Suprapubic skin (tissue), 4 donors: ENCODE measurements at places on chromosomes 11 and 22. TPM values are rescaled to one million over a fixed set of nuclear protein-coding genes. Genes with fewer than 3 reads are reported as not detected.

- no peak for DNase-seq
- H3K27me3 ChIP-seq = no peaks in the 10 kb centered on the region
- H3K4me3 ChIP-seq = no peak overlapping the region
- no peak overlapping the region for H3K27ac ChIP-seq
- H3K36me3 ChIP-seq = no peaks in the 10 kb centered on the region
These were observed 10.1 kb upstream of the RAB3IL1 start for GRCh38 chr11:61927501-61927900.

DNA sequence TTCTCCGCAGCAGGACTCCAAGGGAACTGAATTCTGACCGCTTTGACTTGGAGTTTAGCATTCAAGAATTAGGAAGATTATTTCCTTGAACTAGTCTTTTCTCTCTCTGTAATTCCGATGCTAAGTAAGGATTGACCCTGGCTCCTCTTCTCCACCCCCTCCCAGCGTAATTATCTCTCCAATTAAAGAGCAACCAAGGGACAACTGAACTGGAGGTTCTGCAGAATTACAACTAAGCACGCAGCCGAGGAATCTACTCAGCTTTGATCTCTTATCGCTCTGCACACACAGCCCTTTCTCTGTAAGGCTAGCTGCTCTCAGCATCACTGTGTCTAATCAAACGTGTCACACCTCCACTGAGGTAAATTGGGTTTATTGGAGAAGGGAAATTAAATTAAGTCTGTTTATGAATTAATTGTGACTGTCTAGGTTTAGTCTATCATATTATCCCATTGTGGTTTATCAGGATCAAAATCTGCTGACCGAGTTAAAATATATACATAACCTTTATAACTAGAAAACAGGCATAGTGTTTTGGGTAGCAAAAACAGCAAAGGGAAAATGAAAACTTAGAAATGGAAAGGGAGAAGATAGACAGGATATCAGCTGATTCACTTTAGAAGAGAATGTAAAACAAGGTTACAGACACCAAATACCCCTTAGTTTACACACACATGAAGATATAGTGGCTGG, 241.3 kb upstream of the LARGE1 start:
- H3K4me3 ChIP-seq = no peak overlapping the region
- no peak for DNase-seq
- no peaks in the 10 kb centered on the region for H3K36me3 ChIP-seq
- no peak overlapping the region for H3K27ac ChIP-seq

GRCh38 chr11:58659910-58660570, 37.6 kb downstream of the CNTF start:
- no peak overlapping the region for H3K27ac ChIP-seq
- H3K27me3 ChIP-seq = peaks cover 5% of the 10 kb centered on the region
- no peaks in the 10 kb centered on the region for H3K4me1 ChIP-seq
- no peak overlapping the region for H3K4me3 ChIP-seq
- H3K36me3 ChIP-seq = no peaks in the 10 kb centered on the region

- peaks cover 4% of the 10 kb centered on the region for H3K36me3 ChIP-seq
- no peak for DNase-seq
- H3K4me3 ChIP-seq = no peak overlapping the region
- H3K27ac ChIP-seq = no peak overlapping the region
These were observed 49.8 kb downstream of the PACSIN2 start for GRCh38 chr22:42964994-42965699.

DNA sequence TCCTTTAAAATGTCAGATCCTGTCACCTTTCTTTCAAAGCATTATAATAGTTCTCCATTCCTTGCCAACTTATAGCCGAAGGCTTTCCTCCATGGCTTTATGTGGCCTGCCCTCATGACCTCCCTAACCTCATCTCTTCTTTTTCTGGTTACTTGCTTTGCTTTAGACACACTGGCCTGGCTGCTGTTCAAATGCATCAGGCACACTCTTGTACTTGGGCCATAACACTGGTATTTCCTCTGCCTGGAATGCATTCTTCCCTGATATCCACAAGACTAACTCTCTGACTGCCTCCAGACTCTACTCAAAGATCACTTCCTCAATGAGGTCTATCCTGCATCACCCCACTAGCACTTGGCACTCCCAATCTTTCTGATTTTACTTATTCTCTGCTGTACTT, 710.3 kb downstream of the KCNA4 start:
- no peaks in the 10 kb centered on the region for H3K4me1 ChIP-seq
- no peaks in the 10 kb centered on the region for H3K27me3 ChIP-seq
- no peak overlapping the region for H3K4me3 ChIP-seq
- H3K27ac ChIP-seq = no peak overlapping the region
- no peaks in the 10 kb centered on the region for H3K36me3 ChIP-seq

GRCh38 chr11:67303132-67303834, at the start of gene SSH3:
Gene SSH3 (plus strand): TSS chr11:67303530. CDS start chr11:67303626, 96 bp downstream.
- peaks cover 30% of the 10 kb centered on the region for H3K4me1 ChIP-seq
- DNase-seq = peak; percentile 79
- H3K27ac ChIP-seq = peak within 1 kb of the TSS; percentile 91
- peaks cover 45% of the 10 kb centered on the region for H3K36me3 ChIP-seq
- H3K27me3 ChIP-seq = no peaks in the 10 kb centered on the region

The CSNK2A3 gene
- 3.1 TPM for total RNA-seq

The FAM118B gene
- 7.6 TPM for total RNA-seq

The LSP1 gene
- 134 TPM for total RNA-seq

DNA sequence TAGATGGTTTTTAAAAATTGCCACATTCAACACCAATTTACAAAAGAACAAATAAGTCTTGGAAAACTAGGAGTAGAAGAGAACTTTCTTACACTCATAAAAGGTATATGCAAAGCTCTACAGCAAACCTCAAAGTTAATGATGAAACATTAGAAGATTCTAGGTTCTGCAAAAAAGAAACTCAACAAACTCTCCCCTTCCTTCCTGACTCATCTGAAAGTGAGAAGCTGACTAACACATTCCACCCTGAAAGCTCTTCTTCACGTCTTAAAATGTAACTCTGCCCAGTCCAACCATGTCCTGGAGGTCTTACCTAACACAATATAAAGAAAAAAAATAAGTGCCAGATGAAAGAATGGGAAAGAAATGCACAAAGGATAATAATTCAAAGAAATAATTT, 218.9 kb upstream of the ISX start:
- no peak overlapping the region for H3K4me3 ChIP-seq
- H3K27ac ChIP-seq = no peak overlapping the region
- H3K4me1 ChIP-seq = no peaks in the 10 kb centered on the region
- DNase-seq = no peak
- no peaks in the 10 kb centered on the region for H3K36me3 ChIP-seq

The NLRX1 gene
- total RNA-seq = 20.7 TPM
